Astrocyte (in vitro differentiated cells and primary cell): ENCODE measurements at places on chromosomes 6 and 20.

GRCh38 chr6:68194846-68195478 is 440.1 kb upstream of the ADGRB3 start:
- no peak for DNase-seq

DNA sequence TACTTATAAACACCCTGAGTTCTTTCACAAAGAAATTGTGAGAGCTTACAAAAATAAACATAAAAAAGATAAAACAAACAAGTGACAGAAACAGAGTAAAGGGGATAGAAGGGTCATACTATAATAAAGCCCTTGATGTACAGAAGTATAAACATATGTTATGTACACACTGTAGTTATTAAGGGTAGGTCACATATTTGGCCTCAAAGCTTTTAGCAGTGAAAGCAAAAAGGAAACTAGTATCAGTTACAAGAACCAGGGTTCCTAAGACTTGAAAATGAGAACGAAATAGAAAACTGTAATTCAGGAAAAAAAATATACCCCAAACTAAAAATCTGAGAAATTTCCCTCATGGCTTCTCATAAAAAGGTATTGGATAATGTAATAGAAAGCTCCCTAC is 380.6 kb downstream of the HDGFL1 start:
- DNase-seq = no peak

- DNase-seq = no peak
These were observed 10.4 kb downstream of the SCML4 start for GRCh38 chr6:107813555-107814194.

DNA sequence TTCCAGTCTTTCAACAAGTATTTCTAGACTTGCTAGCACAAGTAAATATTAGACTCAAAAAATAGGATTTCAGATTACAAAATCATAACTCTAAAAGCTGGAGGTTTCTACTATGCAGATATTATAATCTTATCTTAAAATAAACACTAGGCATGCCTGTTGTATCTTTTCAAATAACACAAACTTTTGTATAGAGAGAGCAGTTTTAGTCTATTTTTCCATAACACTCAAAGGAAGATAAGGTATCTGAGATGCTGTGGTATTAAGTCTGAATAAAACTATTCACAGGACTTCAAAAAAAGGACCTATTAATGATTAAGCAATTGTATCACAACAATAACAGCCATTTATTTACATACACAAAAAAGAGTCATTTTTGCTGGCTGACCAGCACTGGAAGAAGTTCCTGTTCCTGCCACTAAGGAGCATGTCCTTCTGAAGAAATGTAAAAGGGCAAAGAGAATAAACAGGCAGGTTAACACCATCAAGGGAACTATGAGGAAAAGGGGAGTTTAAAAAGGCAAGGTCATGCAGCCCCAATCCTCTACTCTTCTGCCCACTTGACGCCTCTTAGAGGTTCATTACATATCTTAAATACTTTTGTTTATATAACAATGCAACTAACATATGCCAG is 39.4 kb downstream of the REPS1 start:
- no peak for DNase-seq

DNA sequence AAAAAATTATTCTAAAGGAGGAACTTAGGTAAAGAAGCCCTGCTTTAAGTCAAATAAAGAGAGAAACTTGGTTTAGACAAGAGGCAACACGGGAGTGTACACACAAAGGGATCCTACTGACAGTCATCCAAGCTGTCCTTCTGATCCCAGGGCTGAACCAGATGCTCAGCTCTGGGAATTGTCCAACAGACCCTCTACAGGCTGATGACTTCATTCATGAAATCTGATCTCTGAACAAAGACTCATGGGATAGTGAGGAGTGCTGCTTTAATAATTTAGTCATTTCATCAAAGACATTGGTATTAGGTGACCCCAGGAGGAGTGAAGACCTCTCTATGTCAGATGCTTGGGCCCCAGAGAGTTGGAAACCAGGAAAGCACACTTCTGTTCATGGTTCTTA is 65.6 kb upstream of the ARMH2 start:
- DNase-seq = peak; percentile 35

DNA sequence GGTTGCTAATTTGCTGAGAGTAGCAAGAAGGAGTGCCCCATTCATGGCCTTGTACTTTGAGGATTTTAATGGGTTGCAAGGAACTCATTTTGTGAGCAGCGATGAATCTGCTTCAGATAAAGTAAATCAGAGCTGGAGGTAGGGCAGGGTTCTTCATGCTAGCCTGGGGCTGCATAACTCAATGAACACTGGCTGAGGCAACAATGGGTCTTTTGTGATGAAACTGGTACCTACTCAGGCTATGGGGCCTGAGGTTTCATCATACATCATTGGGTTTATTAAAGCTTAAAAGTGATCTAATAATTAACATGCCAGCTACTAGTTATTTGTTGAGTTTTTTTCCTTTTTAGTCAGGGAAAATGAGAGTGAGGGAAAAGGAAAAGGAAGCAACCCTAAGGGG is 106.9 kb downstream of the FAM50B start:
- no peak for DNase-seq

GRCh38 chr6:9461188-9461587 is 953.7 kb downstream of the TFAP2A start:
- DNase-seq = no peak

- DNase-seq = no peak
These were observed 175.6 kb downstream of the BMP7 start for GRCh38 chr20:57090590-57091560.

GRCh38 chr6:147441751-147442150 is 66.7 kb upstream of the SAMD5 start:
- DNase-seq = no peak

DNA sequence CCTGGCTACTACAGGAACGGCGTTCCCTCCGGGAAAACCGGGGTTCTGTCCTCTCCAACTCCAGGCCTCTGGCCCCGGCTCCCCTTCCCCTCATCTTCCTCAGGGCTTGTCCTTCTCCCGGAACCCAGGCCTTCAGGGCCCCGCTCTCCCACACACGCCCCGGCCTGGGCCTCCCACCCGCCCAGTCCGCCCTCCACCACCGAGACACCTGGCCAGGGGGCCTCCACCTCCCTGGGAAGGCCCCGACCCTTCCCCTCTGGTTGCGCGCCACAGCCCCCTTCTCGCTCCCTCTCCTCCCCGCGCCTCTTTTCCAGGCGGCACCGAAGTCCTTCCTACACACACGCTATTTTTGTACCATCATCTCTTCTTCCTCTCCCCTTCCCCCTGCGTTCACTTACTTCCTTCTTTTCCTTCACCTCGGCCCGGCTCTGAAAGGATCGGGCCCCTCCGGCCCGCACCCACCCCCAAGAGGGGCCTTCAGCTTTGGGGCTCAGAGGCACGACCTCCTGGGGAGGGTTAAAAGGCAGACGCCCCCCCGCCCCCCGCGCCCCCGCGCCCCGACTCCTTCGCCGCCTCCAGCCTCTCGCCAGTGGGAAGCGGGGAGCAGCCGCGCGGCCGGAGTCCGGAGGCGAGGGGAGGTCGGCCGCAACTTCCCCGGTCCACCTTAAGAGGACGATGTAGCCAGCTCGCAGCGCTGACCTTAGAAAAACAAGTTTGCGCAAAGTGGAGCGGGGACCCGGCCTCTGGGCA is 1.3 kb upstream of the SIRPA start:
- DNase-seq = no peak

GRCh38 chr6:14278446-14278845 is 160.9 kb downstream of the CD83 start:
- DNase-seq = no peak

DNA sequence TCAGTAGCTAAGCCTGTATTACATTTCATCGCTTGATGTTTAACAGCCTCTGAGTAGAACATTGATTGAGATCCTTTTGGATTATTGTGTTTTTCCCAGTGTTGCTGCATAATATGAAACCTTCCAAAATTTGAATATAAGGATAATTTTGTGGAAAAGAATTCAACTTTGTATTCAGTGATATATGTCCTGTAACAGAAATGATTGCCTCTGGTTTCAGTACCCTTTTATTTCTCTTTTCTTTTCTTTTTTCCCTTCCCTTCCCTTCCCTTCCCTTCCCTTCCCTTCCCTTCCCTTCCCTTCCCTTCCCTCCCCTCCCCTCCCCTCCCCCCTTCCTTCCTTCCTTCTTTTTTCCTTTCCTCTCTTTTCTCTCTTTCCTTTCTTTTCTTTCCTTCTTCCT is 74.6 kb downstream of the UTRN start:
- DNase-seq = no peak

- DNase-seq = no peak
These were observed 61.7 kb downstream of the FOXA2 start for GRCh38 chr20:22522701-22523100.

DNA sequence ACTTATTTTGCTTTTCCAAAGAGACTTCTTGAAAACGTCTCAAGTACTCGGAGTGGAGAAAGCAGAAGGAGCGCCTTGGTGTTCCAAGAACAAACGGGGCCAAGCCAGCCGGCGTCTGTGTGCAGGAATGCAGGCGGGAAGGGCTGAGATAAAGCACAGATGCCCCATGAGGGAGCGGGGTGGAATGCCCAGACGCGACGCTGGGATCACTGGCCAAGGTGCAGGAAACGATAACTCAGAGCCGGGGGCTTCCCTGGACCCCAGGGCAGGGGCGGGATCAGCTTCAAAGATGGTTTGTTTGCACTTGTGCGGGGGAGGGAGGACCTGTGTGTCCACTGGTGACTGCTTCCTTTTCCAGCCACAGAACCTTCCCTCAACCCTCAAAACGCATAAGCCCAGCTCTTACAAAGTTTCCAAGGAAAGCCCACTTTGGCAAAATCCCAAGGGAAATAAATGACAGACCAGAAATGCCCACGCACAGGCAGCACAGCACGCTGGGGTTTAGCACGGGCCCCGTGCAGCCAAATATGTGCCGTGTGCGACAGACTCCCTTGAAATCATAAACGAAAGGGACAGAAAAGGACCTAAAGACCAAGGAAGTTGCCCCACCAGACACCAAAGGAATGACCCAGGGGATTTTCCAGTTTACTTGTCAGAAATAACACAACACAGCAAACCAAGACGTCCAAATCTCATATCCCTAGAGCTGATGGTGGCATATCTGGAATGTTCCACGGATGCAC is 113.9 kb downstream of the NFATC2 start:
- DNase-seq = peak; percentile 44

DNA sequence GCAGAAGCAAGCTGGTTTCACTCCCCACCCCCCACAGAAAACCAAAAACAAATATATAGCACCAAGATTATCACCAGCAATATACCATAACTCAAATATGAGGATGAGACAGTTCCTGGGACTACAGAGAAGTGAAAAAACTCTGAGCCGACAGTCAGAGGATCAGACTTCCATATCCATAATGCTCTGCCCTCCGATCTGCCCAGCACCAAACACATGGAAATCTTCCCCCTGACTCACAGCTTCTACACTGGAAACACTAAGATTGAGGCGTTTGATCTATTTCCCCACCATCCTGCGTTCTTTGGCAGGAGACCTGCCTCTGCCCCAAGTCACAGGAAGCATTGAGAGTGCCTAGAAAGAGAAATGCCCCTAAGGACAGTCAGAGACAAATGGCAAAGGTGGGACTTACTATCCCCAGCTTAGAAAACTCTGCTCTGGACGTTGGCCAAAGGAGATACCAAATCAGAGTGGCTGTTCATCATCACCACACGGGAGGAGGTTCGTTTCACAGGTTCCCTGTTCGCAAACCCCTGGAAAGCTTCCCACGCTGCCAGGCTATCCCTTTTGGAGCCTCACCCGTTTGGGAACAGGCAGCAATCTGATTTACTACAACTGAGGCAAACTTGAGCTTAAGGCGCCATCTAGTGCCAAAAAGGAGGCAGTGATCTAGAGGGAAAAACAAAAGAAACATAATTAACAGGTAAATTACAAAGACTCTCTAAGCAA is 48.7 kb upstream of the SRSF6 start:
- no peak for DNase-seq

GRCh38 chr20:57480444-57481160 is 44.3 kb downstream of the CTCFL start:
- DNase-seq = no peak

DNA sequence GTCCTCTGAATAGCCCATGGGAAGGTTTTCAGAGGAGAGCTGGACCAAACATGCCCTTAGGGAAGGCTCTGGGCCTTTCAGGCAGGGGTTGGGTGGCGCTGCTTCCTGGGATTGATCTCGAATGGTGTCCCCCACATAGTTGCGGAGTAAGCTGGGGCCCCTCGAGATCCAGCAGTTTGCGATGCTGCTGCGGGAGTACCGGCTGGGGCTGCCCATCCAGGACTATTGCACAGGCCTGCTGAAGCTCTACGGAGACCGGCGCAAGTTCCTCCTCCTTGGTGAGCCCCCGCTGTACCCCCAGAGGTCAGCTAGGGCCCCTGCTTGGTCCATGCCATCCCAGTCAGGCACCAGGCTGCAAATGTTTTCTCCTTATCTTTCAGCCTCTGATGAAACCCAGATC is 19.3 kb downstream of the CCM2L start:
- no peak for DNase-seq

GRCh38 chr20:36104856-36105255 is 49.7 kb upstream of the EPB41L1 start:
- no peak for DNase-seq

DNA sequence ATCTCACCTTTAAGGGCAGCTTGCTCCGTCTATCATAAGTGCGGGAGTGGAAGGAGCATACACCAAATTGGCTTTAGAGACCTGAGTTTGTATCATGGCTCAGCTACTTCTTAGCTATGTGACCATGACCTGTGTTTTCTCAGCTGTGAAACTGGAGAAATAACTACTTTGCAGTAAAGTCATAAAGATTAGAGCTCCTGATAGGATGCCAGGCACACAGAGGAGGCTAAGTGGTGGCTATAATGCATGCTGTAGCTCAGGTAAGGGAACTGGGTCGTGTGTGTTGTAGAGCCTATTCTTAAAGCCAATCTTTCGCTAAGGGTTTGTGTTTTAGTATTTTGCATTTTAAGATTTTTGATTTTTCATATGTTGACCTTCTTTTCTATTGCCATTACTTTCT is 451.5 kb upstream of the MAN1A1 start:
- DNase-seq = no peak

DNA sequence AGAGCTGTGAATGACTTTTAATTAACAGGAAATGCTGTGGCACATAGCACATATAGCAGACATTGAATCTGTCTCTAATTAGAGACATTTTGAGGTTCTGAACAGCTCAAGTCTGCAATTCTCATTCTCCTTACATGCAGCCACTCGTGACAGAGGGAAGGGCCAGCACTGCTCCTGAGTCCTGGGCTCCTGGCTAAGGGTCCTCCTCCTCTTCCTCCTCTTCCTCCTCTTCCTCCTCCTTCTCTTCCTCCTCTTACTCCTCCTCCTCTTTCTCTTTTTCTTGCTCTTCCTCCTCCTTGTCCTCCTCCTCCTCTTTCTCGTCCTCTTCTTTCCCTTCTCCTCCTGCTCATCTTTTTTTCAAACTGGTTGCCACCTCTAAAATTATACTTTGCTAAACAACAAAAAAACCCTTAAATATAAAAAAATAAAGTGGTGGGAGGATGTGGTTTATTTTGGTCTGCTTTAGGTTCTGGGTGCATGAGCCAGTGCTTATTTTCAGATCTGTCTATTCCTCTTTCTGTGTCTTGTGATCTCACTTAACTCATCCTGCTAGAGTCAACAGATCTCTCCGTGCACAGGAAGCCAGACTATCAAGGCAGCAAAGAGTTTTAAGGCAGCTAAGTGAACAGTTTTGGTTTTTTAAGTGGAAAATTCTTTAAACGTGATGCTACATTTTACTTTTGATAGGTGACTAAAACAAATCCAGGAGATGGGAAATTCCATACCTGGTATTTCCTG is 159.3 kb downstream of the CD83 start:
- peak; percentile 54 for DNase-seq
